Activated T-cell treated with anti-CD3 and anti-CD28 coated beads, Interleukin-2, amount 50 U/mL, for 72 hours (primary cell): ENCODE measurements at places on chromosomes 11 and 22. TPM values are rescaled to one million over a fixed set of nuclear protein-coding genes. Genes with fewer than 3 reads are reported as not detected.

VEGFB gene
- 67.3 TPM for total RNA-seq

OR8G5 gene
- not detected for total RNA-seq

- no peak for DNase-seq
These were observed 27.0 kb downstream of the GDPD5 start for GRCh38 chr11:75498556-75499255.

- DNase-seq = no peak
These were observed 94.5 kb upstream of the TOP3B start for GRCh38 chr22:22076932-22077703.

GRCh38 chr11:69327741-69328191, 33.8 kb downstream of the MYEOV start:
- no peak for DNase-seq

DNA sequence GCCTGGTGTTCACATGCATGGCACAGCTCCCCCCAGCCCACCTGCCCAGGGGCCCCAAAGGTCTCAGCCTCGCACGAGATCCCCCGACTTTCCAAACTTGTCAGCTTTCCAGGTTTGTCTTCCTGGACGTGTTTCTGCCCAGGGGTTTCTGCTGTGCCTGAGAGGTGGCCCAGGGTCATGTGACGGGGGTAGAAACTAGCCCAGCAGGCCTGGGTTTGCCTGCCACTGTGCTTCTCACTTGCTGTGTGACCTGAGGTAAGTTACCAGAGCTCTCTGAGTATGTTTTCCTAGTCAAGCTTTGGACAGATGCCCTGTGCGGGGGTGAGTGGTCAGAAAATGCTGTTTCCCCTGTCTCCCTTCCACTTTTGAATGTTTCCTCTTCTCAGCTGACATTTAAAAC, 38.3 kb upstream of the SHISAL1 start:
- DNase-seq = no peak

DNA sequence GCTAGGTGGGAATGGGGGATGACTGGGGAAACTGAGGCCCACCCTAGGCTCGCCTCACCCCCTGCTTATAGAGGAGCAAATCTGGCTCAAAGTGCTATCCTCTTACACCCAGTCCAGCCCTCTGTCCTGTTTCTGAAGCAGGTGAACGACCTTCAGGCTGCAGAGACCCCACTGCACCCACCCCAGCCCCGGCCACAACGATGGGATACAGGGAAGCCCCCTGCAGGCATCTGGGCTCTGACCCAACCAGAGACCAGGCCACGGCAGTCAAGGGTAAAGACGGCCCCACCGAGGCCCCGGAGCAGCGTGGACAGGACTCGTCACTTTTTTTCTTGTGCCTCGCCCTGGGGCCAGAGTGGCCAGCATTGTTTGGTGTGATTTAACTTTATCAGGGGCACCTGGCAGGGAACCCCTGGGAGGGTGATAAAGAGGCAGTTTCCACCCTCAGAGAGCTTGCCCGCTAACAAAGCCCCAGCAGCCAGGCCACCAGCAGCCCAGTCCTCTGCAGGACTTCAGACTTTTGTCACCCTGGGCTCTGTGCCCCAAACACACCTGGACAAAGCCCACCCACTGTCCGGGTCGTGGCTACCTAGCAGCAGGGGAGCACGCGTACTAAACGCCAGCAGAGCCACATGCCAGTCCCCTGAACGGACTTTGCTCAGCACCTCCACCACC, 612.6 kb downstream of the TBC1D22A start:
- no peak for DNase-seq

DNA sequence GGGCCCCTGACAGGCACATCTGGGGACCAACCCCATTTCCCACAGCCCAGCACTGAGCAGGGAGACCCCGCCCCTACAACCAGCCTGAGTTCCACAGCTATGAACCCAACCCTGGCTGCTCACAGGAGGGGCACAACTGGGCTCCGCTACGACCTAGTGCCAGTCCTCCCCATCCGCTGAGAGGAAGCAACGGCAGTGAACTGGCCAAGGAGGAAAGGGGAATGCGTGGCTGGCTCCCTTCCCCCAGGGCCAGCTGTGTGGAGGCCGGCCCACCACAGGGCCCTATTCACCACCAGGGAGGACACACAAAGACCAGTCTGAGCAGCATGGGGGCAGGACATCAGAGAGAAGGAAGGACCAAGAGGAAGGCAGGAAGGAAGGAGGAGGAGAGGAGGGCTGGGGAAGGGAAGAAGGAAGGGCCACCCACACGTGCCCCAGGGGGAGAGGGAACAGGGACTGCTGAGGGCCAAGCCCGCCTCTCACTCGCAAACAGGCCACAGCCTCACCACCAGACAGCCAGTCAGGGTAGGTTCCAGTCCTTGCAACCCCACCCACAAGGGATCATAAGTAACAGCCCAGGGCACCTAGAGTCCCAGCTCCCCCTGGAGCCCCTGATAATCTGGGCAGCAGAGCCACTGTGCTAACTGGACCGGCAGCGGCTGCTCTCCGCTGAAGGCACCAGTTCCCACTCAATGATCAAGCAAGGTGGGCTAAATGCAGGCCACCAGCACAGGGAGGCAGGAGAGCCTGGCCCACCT, 8.5 kb upstream of the GAL3ST1 start:
- no peak for DNase-seq
